ENCODE measurements at places on chromosomes 1 and 21.
A peak's percentile ranks its signal among the peaks of the same experiment; 100 is the strongest.

- DNase-seq: no peak
Observed at GRCh38 chr21:33890187-33890586, 25.4 kb downstream of the ATP5PO start.

- peak; percentile 77 for DNase-seq
Observed at GRCh38 chr1:110210604-110211495, 736 bp downstream of the KCNC4 start.

GRCh38 chr1:93702828-93703183 is 21.2 kb upstream of the BCAR3 start:
- DNase-seq: no peak

DNA sequence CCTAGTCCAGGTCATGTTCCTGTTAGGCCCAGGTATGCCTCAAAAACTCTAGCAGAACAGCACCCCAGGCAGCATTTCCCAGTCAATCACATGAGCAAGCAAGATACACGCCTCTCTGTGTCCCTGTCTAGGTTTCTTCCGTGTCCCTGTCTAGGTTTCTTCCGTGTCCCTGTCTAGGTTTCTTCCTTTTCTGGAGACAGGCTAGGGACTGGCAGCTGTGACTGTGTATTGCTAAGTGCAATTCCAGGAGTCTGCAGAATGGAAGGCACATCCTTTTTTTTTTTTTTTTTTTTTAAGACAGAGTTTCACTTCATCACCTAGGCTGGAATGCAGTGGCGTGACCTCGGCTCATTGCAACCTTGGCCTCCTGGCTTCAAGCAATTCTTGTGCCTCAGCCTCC is 77.6 kb downstream of the SETD4 start:
- no peak for DNase-seq

GRCh38 chr1:26820784-26821269 is 5.7 kb upstream of the ZDHHC18 start:
- peak; percentile 6 for DNase-seq

- no peak for DNase-seq
Observed at GRCh38 chr21:29870814-29871213, 69.0 kb downstream of the GRIK1 start.

DNA sequence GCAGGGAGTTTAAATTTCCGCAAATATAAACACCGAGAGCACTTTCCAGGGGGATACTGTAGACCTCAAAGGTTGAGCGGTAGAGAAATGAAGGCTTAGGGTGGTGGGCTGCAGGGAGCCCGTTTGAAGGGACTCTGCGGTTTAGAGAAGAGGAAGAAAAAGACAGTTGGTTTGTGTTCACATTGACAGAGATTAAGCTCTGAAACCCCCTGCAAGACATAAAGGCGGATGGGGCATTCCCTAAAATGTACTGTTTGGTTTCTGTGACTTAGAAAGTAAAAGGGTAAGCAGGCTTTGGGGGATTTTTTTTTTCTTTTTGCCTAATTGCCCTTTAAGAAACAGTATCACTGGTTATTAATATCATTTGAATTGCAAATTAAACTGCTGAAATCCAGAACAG is 1.3 kb downstream of the KAZN start:
- no peak for DNase-seq

GRCh38 chr21:28982637-28983036 is 10.0 kb downstream of the LTN1 start:
- no peak for DNase-seq

DNA sequence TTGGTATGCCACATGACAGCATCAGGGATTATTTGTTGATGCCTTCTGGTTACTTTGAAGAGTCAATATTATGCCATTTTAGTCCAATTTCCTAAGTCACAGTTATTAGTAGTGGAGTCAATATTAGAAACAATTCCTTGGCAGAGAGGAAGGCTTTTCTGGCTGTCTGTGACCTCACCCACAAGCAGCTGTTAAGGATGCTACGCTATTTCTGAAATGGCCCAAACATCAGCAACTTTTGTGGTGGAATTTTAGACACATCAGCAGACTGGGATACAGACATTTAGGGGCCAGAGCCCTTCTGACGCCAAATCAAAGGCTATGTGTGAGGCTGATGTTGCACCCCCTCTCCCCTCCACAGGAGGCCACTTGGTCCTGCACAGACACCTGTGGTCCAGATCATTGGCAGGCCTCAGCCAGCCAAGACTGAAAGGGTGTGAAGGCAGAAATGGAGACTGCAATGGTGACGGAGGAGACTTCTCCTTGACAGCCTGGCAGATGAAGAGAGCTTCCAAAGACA is 9.2 kb upstream of the RXRG start:
- no peak for DNase-seq

DNA sequence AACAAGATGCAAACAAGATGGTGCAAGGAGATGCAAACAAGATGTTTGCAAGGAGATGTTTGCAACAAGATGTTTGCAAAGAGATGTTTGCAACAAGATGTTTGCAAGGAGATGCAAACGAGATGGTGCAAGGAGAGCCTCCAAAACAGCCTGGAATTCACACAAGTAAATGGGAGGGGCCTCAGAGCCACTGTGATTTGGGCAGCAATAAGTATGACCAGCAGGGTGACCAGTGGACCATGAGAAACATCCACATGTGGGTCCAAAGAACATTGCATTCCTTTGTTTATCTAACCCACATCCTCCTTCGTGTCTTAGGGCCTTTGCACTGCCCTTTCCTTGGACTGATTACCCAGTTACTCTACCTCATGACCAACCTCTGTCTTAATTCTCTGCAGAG is 162.9 kb downstream of the PLPP3 start:
- DNase-seq: no peak

DNA sequence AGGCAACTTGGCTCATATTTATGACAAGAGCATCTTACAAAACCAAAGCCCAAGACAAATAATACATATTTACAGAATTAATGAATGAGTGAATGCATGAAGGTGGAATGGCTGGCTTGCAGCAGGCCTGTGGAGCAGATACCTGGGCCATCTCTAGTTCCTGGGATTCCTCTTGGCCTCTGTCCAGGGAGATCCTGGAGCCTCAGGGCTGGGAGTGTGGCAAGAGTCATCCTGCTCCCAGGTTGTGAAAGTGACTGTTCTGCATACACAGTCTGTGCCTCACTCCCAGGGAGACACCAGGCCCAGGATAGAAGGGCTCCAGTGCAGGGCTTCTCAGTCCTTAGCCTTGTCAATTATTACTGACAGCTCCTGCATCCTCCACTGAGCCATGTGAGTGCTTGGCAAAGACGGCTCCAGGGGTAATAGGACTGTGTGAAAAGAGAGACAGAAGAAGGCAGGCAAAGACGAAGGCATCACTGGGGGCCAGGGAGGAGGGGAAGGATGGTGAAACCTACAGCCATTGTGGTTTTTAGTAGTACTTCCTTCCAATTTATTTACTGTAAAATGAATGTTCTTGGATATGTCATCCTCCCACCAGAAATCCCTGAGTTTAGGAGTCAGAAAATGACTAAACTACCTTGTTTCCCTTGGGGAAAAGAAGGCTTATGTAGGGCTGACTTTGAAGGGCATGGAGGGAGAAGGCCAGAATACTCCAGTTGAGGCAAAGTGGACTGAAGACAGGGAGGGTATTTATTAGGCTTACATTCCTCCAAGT is 14.3 kb upstream of the KPRP start:
- no peak for DNase-seq

- DNase-seq: no peak
Observed at GRCh38 chr1:89754518-89754917, 66.3 kb upstream of the LRRC8D start.

- DNase-seq: peak; percentile 39
Observed at GRCh38 chr1:64962441-64962840, 3.9 kb downstream of the JAK1 start.

- DNase-seq: no peak
Observed at GRCh38 chr21:32043458-32043857, 170.6 kb downstream of the HUNK start.

Measured in NCI-H69 (cell line).